ENCODE measurements at places on chromosomes 12 and 14.

DNA sequence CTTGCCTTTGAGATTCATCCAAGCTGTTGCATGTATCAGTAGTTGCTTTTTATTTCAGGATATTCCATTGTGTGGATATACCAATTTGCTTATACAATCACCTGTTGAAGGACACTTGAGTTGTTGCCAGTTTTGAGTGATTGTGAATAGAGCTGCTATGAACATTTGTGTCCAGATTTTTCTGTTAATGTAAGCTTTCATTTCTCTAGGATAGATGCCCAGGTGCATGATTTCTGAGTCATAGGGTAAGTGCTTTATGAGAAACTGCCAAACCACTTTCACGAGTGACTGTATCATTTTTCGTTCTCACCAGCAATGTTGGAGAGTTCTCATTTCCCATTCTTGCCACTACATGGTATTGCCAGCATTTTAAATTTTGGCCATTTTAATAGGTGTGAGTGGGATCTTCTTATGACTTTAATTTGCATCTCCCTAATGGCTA lies 434.6 kb upstream of the RGS6 start:
- no peak for DNase-seq

DNA sequence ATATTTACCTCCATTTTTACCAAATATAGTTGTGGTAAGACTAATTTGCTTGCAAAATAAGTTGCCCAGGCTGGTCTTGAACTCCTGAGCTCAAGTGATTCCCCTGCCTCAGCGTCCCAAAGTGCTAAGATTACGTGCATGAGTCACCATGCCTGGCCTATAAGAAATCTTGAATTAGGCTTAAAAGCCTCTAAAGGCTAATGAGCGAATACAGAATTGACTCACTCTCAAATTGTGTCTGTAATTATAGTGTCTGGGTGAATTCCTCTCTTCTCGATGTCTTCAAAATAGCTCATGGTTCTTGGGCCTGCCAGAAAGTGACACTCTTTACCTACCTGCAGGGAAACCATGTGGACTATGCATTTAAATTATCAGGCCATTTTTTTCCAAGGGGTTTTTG lies 403.5 kb downstream of the SLC16A7 start:
- no peak for DNase-seq

- no peak for DNase-seq
Observed at GRCh38 chr12:85979641-85980040, 105.5 kb downstream of the NTS start.

DNA sequence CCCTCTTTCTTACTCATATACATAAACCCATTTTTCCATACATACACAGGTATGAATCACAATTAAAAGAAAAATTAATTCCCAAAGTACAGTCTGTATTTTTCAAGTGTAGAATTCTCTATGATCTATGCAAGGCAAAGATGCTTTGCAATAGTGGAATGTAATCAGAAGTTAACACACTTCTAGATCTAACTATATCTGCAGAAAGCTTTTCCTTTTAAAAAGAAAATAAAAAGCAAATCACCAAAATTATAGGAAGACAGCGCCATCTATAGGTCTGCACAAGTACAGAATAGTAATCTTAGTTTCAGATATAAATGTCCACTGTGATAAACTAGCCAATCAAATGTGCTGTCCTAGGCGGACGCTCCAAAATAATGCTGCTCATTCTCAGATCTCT lies 22.0 kb downstream of the SLC25A21 start:
- no peak for DNase-seq

DNA sequence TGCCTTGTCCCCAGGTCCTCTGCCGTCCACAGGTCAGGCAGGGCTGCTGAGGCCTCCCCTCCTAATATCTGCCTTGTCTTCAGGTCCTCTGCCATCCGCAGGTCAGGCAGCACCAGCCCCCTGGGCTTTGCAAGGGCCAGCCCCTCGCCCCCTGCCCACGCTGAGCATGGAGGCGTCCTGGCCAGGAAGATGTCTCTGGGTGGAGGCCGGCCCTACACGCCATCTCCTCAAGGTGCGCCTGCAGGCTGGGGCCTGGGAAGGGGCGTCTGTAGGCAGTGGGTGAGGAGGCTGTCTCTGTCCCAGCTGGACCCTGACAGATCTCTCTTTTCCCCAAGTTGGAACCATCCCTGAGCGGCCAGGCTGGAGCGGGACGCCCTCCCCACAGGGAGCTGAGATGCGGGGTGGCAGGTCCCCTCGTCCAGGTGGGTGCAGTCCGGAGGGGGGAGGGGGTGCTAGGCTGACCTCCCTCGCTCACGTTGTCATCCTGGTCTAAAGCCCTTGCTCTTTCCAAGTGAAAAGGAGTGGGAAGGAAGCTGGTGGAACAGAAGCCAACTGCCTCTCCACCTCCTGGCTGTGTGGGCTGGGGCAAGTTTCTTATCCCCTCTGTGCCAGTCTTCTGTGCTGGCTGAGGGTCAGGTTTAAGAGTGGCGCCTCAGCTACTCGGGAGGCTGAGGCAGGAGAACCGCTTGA lies 13.9 kb upstream of the PUS1 start:
- no peak for DNase-seq

- no peak for DNase-seq
Observed at GRCh38 chr14:68730811-68731425, 61.9 kb downstream of the ZFP36L1 start.

- no peak for DNase-seq
Observed at GRCh38 chr12:80353254-80353653, 90.8 kb upstream of the PTPRQ start.

DNA sequence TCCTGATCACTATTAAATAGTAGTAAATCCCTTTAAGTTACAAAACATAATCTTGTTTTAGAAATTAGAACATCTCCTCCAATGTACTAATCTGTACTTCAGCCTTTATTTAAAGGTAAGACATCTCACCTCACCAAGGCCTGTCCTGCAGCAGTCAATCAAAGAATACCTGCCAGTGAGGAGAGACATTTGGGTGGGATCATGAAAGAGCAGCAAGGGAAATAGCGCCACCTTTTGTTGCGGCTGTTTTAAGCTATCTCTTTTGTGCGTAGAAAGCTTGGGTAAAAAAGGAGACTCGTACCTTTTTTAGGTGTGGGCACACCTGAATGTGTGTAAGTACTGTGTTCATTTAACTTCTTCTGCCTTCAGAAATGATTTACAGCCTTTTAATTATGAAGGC lies 117.8 kb upstream of the TMTC1 start:
- DNase-seq = no peak

DNA sequence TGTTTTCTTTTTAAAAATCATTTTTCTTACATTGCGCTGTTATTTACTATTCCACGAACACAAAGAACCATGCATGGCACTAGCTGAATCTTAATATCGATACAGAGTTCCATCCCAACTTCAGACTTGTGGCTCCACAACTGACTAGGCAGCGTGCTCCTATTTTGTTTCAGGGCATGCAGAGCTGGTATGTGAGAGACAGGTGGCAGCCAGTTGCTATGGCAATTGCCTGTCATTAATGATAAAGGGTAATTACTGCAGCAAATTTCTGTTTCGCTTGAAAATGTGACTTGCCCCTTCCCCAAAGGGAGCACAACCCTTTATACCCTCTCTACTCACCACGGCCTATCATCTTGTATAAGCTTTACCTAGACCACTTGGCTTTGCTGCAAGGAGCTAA lies 113.1 kb upstream of the G2E3 start:
- no peak for DNase-seq

GRCh38 chr14:74235017-74235416 lies 4.2 kb upstream of the VSX2 start:
- DNase-seq = no peak

GRCh38 chr12:107336695-107337094 lies 243.3 kb upstream of the CRY1 start:
- DNase-seq = no peak

DNA sequence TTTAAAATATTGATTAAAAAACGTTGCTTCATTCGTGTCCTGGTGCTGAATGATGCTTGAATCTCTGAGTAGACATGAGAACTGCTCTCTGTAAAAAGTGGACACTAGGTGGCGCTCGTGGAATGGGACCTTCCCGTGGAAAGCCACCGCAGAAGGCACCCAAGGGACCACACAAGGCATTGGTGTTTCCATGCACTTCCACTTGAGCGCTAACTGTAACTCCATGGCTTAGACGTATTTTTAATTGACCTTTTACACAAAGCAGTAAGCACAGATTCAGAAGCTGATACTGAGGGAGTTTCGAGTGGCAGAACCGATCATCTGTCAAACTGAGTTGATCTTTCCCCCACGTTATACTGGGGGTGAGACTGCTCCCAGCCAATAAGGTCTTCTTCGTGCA lies 135.3 kb downstream of the PRKCH start:
- DNase-seq = peak; percentile 72

DNA sequence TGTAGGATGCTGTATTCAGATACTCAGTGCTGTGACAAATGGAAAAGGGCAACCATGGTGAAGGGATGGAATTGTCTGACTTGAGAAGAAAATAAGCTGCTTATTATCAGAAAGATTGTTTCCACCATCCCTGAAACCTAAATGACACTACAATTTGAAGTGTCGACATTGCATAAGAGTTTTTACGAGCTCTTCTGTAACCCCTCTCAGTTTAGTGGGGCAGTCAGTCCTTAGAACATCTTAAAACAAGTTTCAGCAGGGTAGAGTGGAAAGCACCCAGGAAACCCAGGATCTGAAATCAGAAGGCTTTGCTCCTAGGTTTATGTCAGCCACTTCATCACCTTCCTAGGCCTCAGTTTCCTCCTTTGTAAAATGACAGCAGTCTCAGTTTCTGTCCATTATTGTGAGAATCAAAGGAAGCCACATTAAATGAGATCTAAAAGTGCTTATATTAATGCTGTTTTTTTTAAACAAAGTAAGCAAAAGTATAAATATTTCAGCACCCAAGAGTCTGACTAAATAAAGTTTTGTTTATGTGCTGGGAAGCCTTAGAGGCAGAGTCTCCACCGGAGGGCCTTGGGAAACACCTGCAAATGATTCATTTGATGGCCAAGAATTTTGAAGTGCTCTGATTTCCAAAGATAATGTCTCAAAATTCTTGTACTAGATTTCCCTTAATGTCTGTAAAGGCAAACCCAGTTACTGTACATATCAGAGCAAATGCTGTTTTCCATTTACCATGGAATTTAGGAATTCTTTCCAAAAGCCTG lies 1.8 kb downstream of the IFT43 start:
- DNase-seq = no peak

GRCh38 chr12:93200291-93200917 lies 177.3 kb upstream of the NUDT4 start:
- no peak for DNase-seq

- DNase-seq = no peak
Observed at GRCh38 chr14:37326434-37326833, 128.7 kb downstream of the MIPOL1 start.

DNA sequence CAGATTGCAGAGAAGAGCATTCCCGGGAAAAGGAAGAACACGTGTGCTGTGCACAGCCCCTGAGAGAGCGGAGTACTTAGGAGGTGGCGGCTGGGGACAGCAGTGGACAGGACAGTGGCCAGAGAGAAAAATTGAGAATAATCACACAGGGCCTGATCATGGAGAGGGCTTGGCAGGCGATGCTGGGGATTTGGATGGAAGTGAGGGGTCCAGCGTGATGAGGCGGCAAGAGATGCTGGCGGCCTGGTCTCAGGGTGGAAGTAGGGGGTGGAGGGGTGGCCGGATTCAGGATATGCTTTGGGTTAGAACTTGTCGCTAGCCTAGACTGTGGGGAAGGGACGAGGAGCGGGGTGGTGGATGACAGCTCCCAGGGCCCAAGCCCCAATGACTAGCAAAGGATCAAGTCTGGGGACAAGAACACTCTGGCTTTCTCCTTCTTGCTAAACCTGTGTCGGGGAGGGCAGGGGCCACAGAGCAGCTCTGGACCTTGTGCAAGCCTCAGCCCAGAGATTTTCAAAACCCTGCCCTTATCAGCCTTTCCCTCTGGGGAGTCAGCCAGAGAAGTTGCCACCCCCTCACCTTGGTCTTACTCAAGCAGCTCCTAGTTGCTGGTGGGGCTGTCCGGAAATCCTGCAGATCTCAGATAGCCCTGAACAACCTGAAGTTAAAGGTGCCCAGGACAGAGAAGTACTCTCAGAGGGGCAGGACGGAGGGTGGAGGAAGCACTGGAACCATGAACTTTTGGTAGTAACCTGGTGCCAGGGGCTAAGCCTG lies 1.3 kb downstream of the HVCN1 start:
- no peak for DNase-seq

- DNase-seq = peak; percentile 42
Observed at GRCh38 chr14:92914087-92914656, 8.8 kb upstream of the CHGA start.

DNA sequence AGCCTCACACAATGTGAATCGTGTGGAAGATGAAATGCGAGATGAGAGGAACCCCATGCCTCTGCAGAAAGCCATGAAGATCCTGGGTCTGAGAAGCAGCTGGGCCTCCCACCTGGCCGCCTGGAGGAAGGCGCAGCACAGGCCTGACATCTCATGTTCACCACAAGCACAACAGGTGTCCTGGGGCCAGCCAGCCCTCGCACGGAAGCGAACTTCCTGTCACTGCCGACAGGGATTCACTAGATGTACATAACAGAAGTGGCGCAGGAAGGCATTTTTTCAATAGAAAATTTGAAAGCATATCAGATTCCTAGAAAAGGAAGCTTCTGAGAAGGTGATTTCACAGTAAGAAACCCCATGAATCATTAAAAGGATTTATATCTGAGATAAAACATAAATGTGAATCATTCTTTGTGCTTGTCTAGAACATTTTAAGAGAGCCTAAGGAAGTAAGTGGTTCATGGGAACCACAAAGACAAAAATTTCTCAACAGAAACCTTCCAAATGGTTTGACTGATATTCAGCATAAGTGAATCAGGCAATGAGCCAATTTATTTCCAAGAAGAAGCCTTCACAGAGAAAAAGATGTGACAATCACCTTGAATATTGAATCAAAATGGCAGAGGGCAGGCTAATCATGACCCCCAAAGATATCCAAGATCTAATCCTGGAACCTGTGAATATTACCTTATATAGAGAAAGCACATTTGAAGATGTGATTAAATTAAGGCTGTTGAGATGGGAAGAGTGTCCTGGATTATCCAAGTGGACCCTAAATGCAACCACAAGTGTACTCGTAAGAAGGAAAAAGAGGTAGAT lies 311.9 kb downstream of the DUSP6 start:
- DNase-seq = peak; percentile 87

DNA sequence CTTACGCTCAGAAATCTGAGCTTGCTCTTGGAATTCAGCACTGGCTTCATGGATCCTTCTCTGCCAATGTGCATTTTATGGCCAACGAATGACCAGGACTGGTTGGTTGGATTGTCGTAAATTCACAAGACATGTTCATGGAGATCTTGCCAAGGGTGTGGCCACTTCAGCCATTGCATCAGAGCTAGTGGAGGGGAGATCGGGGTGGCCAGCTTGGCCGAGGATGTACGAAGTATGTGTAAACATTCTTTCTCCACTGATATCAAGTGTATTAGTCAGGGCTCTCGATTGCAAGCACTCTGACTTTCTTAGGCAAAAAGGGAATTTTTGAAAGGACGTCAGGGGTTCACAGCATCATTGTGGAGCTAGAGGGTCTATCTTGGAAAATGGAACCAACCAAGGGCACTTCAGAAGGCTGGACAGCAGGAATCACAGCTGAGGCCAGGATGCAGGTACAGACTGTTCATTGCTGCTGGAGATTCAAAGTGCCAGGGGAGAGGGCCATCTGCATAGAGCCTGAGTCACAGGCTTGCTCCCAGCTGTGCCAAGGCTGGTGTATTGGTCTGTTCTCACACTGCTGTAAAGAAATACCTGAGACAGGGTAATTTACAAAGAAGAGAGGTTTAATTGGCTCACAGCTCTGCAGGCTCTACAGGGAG lies 32.9 kb upstream of the ADGRD1 start:
- DNase-seq = no peak
